ENCODE measurements at places on chromosomes 6 and 20.

DNA sequence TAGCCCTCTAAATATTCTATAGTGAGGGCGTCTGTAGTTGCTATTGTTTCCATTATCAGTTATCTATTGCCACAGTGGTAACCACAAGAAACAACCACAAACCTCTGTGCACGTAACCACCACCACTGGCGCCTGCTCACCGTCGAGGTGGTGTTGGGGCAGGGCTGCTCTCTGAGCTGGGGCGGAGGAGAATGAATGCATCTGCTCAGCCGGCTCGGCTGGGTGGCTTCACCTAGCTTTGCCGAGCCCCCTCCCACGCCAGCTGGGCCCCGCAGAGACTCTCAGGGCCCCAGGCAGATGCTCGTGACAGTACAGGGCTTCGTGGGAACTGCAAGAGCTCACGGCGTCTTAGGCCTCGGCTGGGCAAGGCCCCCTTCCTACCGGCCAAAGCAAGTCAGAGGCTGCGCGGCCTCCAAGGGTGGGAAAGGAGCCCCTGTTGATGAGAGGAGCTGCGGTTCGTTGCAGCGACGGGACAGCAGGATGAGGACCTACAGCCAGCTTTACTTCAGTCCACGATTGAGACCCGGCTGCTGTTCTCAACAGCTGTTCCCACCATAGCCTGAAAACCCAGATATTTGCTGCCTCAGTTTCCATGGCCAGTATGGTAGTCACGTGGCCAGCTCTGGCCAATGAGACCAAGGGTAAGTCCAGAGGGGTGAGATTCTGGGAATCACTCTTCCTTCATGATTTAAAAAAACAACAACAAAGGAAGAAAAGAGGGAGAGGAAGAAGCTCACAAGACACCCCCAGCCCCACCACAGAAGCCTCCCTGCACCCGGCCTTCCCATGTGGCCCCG lies 120.2 kb upstream of the AFDN start:
- DNase-seq, result no peak

GRCh38 chr20:57301026-57301425 lies 28.6 kb upstream of the SPO11 start:
- DNase-seq, result no peak

DNA sequence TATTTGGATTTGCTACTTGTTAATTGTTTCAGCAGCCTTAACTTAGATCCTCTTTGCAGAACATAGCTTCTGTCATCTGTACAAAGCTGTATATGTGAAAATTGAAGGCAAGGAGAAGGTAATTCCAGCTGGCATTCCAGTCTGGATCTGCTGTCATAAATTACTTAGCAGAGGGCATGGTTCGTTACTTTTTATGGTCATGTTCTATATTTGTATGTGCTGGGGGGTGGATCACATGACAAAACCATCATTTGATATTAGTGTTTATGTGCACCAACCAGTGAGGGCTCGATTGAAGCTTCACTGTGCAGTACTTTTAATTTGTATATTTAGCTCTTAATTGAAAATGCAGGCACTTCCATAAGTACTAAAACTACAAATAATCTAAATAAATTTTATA lies 80.2 kb downstream of the CAP2 start:
- peak; percentile 23 for DNase-seq

- no peak for DNase-seq
Observed at GRCh38 chr20:24981790-24982189, 10.8 kb downstream of the APMAP start.

DNA sequence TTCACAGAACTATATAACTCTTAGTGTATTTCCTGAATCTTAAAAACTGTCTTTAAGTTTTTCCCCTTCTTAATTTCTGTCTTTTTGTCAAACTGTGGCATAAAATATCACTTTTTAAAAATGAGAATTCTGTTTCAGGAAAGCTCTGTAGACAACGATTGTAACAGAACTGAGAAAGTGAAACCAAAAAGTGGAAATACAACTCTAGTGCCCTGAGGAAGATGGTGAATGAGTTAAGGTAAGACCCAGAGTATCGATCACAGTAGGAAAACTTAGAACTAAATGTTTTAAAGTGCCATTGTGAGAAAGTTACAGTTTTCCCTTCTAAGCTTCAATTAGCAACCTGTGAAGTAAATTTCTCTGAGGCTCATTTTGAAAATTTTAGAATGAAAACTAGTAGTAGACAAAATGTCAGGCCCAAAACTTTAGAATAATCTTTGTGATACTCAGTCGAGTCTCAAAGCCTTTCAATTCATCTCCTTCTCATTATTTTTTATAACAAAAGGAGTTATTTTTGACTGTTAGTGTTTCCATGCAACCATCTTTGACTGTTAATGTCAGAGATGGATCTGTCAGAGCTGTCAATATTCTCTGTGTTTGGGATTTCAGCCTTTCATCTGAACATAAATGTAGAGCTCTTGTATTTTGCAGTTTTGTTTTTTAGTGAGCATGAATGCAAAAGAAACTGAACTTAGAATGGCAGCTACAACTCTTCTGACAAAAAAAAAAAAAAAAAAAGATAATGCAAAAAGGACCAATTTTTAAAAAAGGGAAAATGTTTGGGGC lies 19.0 kb upstream of the TRDN start:
- no peak for DNase-seq

- DNase-seq, result no peak
Observed at GRCh38 chr20:17587148-17587547, 17.3 kb downstream of the DSTN start.

- no peak for DNase-seq
Observed at GRCh38 chr20:40811660-40812414, 122.8 kb upstream of the MAFB start.

DNA sequence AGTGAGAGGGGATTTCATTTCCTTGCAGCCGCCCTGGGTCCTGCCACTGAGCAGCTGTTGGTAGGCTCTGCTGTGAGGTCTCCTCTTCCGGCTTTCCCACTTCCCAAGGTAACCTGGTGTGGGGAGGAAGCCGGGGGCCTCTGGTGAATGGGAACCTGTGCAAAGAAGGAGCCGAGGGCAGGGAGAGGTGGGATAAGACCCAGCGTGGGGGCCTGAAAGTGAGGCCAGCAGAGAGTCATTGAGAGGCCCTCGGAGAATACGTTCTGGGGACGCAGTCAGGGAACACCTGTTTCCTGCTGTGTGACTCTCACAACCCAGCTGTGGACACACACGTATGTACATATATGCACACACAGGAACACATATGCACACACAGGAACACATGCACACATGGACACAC lies 100.7 kb downstream of the CDH26 start:
- no peak for DNase-seq

- DNase-seq, result no peak
Observed at GRCh38 chr6:108268845-108269244, 8.0 kb upstream of the SNX3 start.

DNA sequence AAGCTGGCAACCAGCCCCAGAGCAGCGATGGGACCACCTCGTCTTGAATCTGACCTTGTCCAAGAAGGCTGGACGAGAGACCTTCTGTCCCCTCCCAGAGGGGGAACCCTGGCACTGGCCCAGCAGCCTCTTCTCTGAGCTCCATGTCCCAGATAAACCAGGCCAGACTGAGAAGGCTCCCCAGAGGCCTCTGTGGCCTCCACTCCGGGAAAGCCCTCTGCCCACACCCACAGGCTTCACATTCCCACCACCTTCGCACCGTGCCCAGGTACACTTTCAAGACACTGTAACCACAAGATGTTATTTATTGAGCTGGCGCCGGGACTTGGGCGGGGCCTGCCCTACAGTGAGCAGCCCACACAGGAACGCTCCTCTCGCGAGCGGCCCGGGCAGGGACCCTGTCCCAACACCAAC lies 33.2 kb downstream of the ADA start:
- no peak for DNase-seq

DNA sequence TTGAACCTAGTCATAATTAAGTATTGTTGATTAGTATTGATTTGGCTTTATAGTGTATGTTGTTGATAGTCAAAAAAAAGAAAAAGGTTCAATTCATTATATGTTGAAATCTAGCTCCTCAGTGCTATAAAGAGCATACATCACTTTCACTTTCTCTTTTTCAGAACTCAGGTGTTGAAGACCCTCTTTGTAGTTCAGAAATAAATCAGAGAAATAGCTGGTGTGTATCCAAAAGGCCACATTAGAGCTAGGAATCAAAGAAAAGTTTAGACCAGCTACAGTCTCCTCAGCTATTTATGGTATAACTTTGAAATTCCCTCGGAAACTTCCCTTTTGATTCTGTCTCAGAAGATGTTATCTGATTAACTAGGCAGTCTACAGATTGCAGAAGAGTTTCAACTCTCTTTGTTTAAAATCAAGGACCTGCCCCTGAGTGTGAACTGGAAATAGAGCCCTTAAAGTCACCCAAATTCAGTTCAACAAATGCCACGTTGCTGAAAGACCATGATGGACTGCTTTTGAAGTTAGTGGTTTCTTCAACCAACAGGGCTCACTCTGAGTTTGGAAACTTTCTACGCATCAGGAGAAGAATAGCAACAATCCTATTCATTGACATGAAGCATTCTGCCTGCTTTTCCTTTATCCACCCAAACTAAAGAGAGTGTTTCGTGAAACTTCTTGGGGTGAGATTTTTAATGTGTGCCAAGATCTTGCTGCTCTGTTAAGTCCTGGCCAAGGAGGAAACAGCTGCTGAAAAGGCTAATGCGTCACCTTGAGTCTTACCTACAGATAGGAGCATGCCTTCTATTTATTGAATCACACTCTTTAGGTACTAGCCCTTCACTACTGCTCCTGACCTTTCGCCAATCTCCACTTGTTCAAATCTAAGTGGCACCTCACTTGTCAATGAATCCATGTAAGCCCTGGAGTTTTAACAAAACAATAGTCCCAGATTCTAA lies 111.7 kb downstream of the TNFRSF21 start:
- DNase-seq, result no peak

DNA sequence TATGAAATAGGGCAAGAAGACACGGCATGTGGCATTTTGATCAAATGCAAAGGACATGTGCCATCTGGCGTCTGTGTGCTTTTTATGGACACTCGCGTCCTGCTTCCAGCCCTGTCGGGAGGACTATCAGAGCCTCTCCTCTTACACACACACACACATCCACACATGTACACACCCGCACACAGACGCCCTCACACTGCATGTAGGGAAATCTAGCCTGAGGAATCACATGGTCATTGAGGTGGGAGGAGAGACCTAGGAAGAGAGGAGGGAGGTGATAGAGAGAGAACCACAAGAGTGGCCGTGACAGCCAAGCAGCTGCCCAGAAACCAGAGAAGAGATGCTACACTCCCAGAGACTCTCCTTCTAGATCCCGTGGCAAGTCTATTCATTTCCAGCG lies 105.9 kb upstream of the CDYL start:
- DNase-seq, result no peak

DNA sequence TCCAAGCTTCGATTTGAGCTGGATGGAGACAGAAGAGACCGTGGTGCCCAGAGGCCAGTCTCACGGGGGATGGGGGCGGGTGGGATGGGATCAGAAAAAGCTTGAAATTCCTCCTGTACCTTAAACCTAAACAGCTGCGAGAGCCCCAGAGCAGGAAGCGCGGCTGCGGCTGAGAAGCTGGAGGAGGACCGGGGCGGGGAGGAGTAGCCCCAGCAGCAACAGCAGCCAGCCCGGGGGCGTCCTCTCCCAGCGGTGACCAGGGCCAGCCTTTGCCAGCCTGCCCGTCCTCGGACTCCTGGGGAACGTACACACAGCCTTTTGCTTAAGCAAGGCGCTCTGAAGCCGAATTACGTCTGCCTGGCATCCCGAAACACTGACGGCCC lies 17.4 kb upstream of the PRDM13 start:
- DNase-seq, result peak; percentile 57

GRCh38 chr6:16824845-16825685 lies 63.8 kb upstream of the ATXN1 start:
- no peak for DNase-seq

DNA sequence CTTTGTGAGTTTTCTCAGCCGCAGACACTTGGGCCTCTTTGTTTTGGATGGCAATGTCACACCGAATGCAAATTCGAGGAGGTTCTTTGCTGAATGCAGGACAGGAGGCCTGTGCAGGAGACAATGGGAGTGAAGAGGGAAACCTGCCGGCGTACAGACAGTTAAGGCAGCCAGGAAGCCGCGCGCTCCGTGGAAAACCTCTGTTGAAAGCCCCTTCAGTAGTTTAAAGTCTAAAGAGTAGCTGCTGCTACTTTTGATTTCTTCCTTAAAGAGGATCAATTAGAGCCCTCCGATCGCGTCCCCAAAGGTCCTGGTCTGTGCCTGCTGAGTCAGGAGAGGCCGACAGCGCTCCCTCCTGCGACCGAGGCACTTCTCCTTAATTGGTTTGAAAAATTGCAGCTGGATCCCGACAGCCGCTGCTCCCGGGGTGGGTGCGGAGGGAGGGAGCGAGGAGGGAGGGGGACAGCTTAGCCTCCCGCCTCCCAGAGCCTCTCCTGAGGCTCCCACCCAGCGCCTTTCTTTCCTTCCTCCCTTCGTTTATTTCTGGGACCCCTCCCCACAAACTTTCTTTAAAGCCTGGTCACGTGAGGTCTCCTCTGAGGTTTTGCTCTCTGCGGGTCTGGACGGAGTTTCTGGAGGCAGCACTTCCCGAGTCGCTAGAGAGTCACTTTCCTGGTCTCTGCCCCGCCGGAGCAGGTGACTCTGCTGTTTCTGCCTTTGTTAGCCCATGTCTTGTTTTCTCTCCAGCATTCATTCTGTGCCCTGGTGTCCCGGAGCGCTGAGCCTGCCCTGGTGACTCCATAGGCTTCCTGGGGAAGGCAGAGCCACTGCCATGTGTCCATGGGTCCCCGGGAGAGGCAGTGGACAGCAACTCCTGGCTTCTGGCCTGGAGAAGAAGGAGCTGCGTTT lies 22.3 kb upstream of the RPP40 start:
- DNase-seq, result peak; percentile 79

DNA sequence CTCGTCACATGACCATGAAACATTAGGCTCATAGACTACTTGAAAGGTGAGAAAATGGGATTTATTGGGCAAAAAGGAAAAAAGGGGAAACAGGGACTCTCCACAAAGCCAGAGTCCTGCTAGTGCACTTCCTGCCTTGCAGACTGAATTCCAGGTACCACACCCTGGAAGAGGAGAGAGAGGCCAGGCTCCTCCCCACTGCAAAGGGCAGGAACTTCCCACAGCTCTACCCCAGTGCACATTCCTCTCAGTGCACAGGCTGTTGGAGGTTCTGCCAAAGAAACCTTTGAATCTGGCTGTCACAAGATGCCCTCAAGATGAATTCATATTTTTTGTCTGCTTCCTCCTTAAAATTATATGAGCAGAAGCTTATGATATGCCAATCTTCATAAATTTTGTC lies 920.4 kb upstream of the GJE1 start:
- no peak for DNase-seq

- peak; percentile 66 for DNase-seq
Observed at GRCh38 chr6:42239333-42239732, 21.7 kb upstream of the MRPS10 start.

- DNase-seq, result no peak
Observed at GRCh38 chr20:753897-754635, 14.2 kb downstream of the SLC52A3 start.

DNA sequence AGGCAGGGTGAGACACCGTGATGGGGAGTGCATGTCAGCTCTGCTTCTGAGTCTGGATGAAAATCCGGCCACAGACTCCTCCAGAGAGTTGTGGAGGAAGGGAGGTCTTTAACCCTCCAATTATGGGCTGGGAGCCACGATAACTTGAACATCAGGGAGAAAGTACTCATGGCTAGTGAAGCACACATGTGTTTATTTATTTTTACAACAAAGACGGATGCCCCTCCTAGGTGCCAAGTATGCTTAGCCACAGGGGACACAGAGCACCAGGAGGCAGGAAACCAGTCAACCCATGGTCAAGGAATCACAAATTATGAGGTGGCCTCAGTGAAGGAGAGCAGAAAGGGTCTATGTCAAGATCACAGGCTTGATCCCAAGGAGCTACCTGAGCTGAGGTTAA lies 54.1 kb downstream of the ZNF217 start:
- no peak for DNase-seq

GRCh38 chr20:10466325-10466724 lies 31.2 kb downstream of the SLX4IP start:
- peak; percentile 77 for DNase-seq

All from NCI-H82 (cell line).